RPMI7951 (cell line): ENCODE measurements at places on chromosomes 1 and 21. TPM values are rescaled to one million over a fixed set of nuclear protein-coding genes. Genes with fewer than 3 reads are reported as not detected.

The AP4B1 gene
- 16.9 and 20.3 TPM in 2 replicates for total RNA-seq

The TMEM61 gene
- not detected in 2 replicates for total RNA-seq

The IGSF9 gene
- not detected in 2 replicates for total RNA-seq

- no peak for DNase-seq
Measured at GRCh38 chr1:157450106-157450505, 102.2 kb downstream of the FCRL5 start.

DNA sequence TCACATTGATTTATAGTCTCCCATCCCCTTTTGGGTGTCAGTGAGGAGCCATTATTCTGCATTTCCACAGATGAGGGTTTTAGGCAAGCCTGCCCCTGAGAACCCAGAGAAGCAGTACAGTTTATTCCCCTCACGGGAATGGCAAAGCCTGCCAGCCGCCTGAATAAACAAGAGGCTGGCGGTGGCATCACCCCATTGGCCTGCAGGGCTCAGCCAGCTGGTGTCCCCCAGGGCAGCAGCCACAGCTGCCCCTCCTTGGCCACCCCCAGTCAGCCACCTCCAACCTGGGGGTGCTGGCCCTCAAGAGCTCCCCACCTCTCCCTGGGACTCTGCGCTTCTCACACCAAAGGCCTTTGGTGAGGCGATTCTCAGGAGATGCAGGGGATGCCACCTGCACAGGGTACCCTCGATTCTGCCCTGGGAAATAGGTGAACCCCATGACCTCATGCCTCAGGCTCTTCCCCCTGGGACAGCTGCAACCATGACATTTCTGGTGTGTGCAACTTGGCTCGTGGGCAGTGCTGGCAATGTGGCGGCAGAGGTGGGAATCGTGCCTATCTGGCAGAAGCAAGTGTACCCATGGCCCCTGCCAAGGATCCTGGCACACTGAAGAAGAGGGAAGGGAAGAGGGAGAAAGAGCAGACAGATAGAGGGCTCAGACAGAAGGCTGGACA lies 14.0 kb downstream of the OLFML2B start:
- DNase-seq: no peak

The EFHD2 gene
- 52.5 and 70.9 TPM in 2 replicates for total RNA-seq

- no peak for DNase-seq
Measured at GRCh38 chr1:13646521-13646920, 53.5 kb upstream of the PRDM2 start.

The FAM163A gene
- not detected in 2 replicates for total RNA-seq

The HPCAL4 gene
- 0.10 and 0.12 TPM in 2 replicates for total RNA-seq

The C1orf53 gene
- total RNA-seq: 2.6 and 8.3 TPM in 2 replicates
